ENCODE measurements at places on chromosomes 3 and 15. TPM values are rescaled to one million over a fixed set of nuclear protein-coding genes. Genes with fewer than 3 reads are reported as not detected.

DNA sequence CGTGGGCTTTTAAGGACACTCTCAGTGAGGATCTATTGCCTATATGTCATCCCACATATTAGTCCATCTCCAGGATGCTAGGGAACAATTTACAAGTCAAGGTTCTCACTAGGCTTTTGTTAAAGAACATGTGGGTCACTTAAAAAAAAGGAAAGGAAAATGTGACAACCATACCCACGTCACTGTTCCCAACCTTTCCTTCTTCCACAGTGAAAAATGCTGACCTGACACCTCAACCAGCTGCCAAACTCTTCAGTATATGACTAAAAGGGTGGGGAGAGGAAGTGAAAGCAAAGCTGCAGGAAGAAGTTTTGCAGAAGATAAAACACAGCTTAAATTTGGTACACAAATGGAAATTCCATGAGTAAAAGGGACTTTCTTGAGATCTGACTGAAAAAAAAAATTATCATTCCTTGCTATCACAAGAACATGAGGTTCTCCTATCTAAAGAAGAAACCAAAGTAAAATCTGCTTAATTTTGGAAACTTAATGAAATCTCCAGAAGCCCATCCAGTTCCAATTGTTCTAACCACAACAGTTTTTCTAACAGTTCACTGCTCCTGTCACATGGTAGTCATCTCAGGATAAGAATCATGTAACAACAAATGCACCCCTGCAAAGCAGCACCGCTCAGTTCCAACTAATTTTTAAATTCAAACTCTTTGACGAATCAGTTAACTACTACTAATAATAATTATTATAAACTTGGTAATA is 117.0 kb upstream of the TSPAN3 start:
- H3K27ac ChIP-seq = no peak overlapping the region
- no peaks in the 10 kb centered on the region for H3K36me3 ChIP-seq
- no peak overlapping the region for H3K4me3 ChIP-seq
- no peaks in the 10 kb centered on the region for H3K27me3 ChIP-seq
- no peak for DNase-seq

Gene OGG1
- total RNA-seq = 29.6 TPM

Gene FBXL22
- total RNA-seq = 0.54 TPM

Gene DNAJA4
- total RNA-seq = 2.5 TPM

Gene CLDN16
- total RNA-seq = not detected

GRCh38 chr3:161020256-161020655 is 84.9 kb downstream of the B3GALNT1 start:
- H3K4me1 ChIP-seq = no peaks in the 10 kb centered on the region
- no peak overlapping the region for H3K27ac ChIP-seq
- peaks cover 2% of the 10 kb centered on the region for H3K36me3 ChIP-seq
- H3K27me3 ChIP-seq = no peaks in the 10 kb centered on the region

- H3K27ac ChIP-seq = no peak overlapping the region
- no peak for DNase-seq
These were observed 9.8 kb downstream of the TM2D3 start for GRCh38 chr15:101642361-101642760.

Gene LYZL4
- total RNA-seq = not detected

Gene GOLGA8J
- total RNA-seq = not detected

Gene ASB14
- not detected for total RNA-seq

All from H1 (cell line).